SK-N-SH treated with all-trans-retinoic acid at 6 μM for 48 hours (cell line): ENCODE measurements at places on chromosomes 4 and X.

DNA sequence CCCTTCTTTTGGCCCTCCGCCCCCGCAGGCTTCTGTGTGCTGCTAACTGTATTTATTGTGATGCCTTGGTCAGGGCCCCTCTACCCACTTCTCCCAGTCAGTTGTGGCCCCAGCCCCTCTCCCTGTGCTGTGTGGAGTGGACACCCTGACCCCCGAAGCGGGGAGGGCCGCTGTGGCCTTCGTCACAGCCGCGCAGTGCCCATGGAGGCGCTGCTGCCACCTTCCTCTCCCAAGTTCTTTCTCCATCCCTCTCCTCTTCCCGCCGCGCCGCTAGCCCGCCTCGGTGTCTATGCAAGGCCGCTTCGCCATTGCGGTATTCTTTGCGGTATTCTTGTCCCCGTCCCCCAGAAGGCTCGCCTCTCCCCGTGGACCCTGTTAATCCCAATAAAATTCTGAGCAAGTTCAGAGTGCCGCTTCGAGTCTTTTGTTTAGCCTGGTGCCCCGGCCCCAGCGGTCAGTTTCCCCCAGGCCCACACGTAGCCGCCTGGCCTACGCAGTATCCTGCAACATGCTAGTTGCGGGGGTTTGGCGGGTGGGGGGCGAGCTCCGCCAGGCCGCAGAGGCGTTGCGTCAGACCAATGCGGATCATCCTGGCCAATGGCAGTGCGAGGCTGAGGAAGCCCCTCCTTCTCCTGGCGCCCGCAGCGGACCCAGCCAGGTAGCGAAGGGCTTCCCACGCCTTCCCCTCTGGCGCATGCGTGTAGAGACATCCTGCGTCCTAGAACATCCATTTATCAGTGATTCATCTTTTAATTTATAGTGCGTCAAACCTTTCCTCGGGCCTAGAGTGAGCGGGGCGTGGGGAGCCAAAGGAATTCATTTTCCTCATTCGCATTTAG lies 5.6 kb upstream of the KANTR start:
- ATAC-seq: peak; percentile 80

DNA sequence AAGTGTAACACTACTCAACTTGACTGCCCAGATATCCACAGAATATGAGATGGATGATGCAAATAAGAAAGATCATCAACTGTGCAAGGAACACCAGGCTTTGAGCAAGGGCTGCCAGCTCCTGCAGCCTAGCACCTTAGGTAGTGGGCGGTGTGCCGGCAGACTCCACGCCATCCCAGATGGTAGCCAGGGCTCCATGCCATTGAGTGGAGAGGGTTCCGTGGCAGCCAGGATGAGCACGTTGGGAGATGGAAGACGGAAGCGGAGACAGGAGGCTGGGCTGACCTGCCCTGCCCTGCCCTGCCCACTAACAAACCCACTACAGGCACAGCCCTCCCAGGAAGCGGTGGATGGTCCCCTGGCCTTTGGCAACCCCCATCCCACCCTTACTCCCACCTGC lies 51.9 kb downstream of the TMPRSS11F start:
- ATAC-seq: no peak

GRCh38 chr4:119299260-119299671 lies 22.7 kb downstream of the FABP2 start:
- peak; percentile 29 for ATAC-seq

GRCh38 chr4:172308078-172308477 lies 494.9 kb downstream of the GALNTL6 start:
- ATAC-seq: no peak

- no peak for ATAC-seq
Measured at GRCh38 chrX:134180601-134181274, 56.2 kb upstream of the CCDC160 start.

DNA sequence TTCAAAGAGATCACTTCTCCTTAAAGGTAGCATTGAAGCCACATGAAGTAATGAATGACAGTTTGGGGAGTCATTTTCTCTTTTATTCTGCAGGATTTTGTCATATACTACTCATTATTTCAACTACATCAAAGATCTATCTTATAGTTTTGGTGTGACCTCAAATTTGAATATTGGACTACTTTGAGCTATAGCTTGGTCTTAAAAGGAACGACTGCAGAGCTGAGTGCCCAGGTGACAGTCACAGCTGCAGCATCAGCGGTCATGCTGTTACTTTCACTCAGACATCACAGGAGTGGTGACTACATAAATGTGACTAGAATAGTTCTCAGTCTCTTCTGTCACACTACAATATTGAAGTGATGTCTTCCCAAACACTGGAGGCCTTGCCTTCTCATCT lies 10.7 kb upstream of the SPCS3 start:
- no peak for ATAC-seq

- ATAC-seq: no peak
Measured at GRCh38 chrX:15916704-15917084, 62.1 kb upstream of the AP1S2 start.

GRCh38 chrX:24243692-24244091 lies 70.2 kb downstream of the SUPT20HL2 start:
- ATAC-seq: peak; percentile 26; the same call in 2 of the 3 replicates

DNA sequence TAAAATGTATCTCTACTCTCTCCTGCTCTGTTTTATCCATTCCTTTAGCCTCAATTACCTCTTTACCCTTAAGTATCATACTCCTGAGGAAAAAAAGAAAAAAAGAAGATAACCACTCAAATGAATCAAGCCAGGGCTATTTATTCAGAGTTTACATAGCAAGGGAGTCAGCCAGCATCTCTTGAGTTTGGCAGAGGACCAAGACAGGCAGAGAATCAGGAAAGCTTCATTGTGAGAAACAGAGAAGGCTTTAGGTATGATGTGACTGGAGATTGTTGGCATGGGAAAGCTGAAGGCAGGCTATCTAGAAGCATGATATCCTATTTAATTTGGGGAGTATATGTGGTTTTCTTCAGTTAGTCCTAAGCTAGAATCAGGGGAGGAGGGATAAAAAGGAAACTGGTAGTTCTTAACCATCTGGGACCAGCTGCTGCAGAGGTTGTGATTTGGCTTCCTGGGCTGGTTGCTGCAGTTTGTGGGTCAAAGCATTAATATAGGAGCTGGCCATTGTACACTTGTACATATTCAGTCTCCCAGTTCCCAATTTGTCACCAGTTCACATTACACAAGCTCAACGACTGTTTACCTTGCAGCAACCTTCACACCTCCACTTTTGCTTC lies 11.2 kb downstream of the APELA start:
- no peak for ATAC-seq
